ENCODE measurements at places on chromosomes 6 and 20.

GRCh38 chr6:89290401-89291155 is 24.5 kb downstream of the GABRR2 start:
- DNase-seq, result no peak

GRCh38 chr20:47701612-47702011 is 83.7 kb downstream of the SULF2 start:
- no peak for DNase-seq

DNA sequence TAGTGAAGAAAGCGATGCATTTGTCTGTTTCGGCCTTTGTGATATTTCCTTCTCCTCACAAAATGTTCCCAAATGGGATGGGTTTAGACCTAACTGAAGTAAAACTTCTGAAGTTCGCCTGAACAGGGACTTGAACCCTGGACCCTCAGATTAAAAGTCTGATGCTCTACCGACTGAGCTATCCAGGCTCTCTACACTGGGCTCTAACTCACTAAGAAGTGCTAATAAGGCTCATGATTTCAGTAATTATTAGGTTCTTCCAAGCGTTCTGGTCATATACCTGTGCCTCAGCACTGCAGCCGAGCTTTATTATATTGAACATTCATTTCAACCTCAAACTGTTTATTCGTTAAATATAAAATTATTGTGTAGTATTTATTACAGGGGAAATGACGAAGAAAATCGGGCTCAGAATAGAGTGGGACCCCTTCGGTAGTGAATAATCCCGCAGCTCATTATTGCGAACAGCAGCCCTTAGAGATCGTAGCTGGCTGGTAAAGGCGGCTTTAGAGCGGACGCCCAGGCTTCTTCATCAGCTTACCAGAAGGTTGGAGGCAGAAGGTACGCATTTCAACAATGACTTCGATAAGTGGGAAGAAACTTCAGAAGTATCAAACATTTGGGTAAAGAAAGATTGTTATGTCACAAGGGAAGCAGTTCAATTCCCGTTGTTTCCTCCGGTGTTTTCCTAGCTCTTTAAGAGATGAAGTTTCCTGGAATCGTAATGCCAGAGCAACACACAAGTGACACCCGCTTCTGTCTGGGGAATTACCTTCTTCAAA is 119.0 kb upstream of the ZNF184 start:
- DNase-seq, result no peak

- DNase-seq, result no peak
Observed at GRCh38 chr20:62793757-62794006, 2.6 kb upstream of the MRGBP start.

GRCh38 chr20:33947709-33948295 is 45.9 kb upstream of the RALY start:
- DNase-seq, result no peak
